ENCODE measurements at places on chromosomes 7 and 10.

GRCh38 chr7:111063166-111063565 is 27.8 kb upstream of the LRRN3 start:
- DNase-seq: no peak

DNA sequence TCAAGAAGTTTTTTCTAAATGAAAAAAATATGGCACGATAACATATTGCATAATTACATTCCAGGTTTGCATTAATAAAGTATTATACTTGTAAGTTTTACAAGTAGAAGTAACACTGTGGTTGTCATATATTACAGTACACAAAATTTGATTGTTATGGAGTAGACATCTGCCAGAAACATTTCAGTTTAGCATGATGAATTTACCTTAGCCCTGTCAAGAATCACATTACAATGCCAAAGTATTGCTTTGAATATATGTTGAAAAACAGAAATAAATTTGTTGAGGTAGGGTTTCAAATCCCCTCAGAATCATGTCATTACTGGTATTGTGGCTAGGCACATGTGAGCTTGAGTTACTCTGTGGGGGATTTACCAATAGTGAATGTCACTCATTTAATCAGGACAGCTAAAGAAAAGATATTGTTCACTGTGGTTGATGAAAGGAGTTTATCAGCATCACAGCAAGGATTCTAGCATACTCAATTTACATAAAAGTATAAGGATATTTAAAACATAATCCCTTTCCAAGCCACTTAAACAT is 112.1 kb downstream of the MDFIC start:
- no peak for DNase-seq

DNA sequence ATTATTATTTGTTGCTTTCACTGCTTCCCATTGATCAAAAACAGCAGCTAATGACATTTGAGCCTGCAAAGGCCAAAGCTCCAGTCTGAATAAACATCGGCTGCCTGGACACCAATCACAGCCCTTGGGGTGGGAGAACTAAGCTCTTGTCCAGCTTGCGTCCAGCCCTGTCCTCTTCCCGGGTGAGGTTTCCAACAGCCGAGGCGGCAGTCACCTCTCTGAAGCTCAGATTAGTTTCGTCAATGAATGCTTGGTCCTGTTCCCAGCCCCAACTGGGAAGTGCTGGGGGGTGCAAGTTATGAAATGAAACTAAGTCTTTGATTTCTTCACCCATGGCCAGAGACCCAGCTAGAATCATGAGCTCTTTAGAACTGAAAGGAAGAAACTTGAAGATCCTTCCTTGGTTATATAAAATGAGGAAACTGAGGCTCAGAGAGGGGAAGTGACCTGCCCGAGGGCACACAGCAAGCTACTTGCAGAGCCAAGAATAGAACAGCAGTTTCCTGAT is 114.0 kb upstream of the TCF7L2 start:
- DNase-seq: peak; percentile 78

DNA sequence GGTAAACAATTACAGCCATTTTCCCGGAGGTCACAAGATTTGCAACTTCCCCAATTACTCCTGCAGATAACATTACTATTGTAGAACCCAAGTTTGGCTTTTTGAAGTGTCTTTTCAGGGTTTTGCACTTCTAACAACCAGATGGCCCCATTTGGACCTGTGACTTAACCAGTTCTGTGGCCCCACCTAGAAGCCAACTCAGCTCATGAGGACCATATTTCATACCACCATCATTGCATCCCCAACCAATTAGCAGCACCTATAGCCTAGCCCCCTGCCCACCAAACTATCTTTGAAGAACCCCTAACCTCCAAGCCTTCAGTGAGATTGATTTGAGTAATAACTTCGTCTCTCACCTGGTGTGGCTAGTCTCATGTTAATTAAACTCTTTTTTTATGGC is 51.3 kb upstream of the WDR11 start:
- DNase-seq: no peak

- no peak for DNase-seq
Observed at GRCh38 chr10:25059990-25060389, 43.6 kb downstream of the THNSL1 start.

- no peak for DNase-seq
Observed at GRCh38 chr7:30705596-30705995, 23.3 kb upstream of the CRHR2 start.

DNA sequence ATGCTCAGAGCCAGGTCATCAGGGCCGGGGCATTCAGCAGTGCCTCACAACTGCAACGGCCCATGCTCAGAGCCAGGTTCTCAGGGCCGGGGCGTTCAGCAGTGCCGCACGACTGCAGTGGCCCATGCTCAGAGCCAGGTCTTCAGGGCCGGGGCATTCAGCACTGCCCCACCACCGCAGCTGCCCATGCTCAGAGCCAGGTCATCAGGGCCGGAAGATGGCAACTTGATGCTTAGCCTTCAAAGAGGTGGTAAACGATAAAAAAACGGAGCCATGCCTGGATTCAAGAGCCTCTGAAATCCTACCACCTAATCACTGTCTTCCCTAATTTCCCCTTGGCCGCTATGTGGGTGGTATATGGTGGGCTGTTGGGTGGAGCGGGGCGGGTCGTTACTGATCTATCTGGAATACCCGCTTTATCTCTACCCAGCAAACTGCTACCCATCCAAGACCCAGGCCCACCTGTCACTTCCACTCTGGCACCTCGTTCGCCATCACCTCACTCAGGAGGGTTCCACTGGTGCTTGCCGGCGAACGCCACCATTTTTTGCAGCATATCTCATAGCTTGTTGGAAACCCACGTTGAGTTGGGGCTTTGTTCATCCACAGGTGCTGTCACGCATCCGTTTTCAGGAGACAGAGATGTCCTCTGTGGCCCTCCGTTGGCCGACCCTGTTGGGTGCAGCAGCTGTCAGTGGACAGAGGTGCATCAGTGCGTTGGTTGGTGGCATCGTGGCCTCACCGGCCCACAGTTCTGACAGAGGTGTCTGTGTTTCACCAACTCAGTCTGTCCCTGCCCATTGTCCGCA is 221.1 kb downstream of the EBF3 start:
- peak; percentile 28 for DNase-seq

DNA sequence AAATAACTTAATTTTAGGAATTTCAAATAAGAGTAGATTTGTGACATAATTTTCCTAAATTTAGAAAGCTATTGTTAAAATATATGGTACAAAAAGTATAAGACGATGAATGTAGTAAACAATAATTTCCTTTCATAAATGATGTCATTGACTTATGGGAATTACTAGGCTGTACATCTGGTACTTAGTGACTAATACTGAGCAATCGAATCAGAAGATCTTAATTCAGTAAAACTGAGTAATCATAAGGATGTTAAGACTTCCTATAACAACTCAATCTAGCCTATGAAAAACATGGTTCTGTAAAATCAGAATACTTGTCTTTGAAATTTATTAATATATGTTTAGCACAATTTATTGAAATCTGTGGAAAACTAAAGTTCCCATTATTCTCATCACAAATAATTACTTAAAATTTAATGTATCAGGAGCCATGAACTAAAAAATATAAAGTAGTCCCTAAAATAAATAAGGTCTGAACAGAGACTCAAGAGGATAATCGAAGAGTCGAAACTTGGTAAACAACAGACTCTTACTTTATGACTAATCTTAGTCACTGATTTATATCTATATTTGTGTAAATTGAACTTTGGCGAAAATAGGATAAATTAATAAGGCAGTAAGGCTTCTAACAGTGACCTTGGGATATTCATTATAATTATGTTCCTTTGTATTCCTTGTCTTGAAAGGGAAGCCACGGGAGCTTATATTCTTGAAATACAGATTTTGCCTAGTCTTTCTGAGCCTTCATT is 142.1 kb downstream of the HGF start:
- DNase-seq: no peak

GRCh38 chr10:11794566-11794965 is 28.6 kb upstream of the PROSER2 start:
- DNase-seq: no peak

DNA sequence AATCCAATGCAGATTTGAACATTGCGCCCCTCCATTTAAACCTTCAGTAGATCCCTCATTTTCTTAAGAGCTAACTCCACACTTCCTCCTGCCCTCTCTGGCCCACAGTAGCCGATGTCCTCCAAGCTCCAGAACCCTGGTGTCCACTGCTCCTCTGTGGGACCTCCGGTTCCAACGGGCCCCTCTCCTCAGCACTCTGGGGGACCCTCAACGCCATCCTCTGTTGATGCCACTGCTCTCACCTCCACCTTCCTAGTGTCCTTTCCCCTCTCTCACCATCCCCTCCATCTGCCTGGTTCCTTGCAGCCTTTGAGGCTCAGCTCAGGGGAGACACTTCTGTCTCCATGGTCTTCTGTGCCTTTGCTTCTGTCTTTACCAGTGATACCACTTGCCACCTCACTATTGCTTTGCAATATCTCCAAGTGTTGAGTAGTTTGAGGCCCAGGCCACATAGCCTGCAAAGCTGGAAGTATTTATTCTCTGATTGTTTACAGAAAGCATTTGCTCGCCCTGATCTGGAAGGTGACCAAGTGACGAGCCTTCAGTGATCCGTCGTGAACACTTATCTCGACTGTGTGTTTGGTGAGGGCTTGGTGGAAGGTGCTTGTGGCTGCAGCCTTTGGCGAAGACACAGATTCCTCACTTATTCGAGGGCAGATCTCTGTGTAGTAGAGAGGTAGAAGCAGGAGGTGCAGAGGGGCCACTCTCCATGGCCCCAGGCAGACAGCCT is 104.8 kb upstream of the SHH start:
- no peak for DNase-seq

GRCh38 chr7:155603205-155603857 is 41.1 kb upstream of the RBM33 start:
- DNase-seq: no peak

- DNase-seq: no peak
Observed at GRCh38 chr7:158966780-158967390, 110.5 kb downstream of the DYNC2I1 start.

DNA sequence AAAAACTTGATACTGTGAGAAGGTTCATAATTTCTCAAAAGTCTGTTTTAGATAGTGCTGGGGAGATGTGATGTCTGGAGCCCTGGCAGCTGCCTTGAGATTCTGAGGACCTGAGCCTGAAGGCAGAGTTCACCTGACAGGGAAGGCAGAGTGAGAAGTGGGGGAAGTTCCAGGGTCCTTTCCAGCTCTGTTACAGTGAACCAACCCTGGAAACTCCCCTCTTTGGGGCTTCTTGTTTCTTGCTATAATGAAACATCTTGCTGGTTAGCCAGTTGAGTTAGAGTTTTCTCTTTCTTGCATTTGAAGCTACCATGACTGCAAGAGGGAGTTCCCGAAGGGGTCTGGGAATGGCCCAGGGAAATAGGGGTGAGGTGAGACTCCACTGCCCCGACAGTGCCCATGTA is 158.9 kb upstream of the TNRC18 start:
- no peak for DNase-seq

DNA sequence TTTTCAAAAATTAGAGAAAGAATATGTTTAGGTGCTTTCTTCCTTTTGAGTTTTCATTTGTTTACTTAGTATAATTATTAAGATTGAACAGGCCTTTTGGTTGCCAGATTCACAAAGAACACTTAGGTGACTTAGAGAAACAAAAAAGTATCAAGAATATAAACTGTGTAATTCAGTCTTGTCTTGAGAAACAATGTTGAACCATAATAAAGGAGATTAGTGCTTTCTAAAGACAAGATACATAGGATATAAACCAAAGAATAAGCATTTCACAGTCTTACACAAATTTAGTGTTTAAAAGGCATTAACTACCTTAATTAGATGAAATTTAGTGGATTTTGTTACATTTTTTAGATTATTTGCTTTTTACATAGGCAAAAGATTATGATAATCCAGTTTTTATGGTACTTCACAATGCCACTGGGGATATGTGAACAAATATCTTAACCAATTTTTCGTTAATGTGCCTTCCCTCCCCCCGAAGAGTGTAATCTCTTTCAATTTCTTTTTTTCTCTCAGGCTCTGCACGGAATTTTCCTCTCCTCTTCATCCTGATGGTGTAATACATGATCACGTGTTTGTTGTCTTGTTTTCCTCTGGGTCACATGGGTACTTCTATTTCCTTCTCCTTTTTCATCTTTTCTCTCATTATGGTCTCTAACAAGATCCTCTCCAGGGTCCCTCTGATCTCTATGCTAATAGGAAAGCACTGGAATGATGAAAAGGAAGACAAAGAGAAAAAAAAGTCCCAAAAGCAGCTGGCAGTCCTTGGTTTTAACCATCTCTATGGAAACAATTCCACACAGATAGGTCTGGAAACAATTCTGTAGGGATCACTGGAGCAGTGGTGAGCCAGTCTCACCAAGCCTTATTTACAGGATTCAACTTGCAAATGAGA is 3.7 kb upstream of the HNRNPH3 start:
- no peak for DNase-seq

DNA sequence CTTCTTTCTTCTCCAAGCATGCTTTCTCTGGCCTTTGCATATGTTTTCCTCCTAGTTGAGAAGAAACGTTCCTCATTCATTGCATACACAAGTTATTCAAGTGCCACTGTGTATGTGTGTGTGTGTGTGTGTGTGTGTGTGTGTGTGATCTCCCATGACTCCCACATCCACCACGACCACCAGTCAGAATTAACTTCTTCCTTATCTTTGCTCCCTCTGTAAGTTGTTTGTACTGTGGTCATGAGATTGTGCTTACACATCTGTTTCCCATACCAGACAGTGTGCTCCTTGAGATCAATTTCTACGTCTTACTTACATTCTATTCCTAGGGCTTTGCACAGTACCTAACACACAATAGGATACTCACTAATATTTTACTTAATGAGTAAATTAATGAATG is 22.4 kb upstream of the FAM13C start:
- DNase-seq: no peak

DNA sequence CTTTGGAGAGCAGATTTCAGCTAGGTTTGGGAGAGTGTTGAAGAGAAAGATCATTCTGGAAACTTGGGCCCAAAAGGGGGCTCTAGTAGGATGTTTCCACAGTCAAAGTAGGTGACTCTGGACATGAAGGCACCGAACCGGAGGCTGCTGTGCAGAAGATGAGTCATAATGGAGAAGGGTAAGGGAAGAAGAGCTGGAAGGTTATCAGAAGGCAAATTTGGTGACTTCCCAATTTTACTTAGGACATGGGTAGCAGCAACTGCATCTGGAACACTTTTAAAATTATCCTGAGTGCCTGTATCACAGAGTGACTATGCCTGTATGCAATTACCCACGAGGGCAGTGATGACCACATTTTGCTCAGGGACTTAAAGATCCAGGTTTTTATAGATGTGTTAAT is 38.8 kb downstream of the PIK3AP1 start:
- no peak for DNase-seq

GRCh38 chr7:112596260-112596659 is 115.5 kb downstream of the LSMEM1 start:
- no peak for DNase-seq

DNA sequence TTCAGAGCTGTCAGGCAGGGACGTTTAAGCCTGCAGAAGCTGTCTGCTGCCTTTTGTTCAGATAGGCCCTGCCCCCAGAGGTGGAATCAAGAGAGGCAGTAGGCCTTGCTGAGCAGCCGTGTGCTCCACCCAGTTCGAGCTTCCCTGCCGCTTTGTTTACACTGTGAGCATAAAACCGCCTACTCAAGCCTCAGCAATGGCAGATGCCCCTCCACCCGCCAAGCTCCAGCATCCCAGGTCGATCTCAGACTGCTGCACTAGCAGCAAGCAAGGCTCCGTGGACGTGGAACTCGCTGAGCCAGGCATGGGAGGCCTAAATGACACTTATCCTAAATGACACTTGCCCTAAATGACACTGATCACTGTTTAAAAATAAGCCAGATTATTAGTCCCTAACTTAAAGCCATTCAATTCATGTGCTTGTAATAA is 6.8 kb upstream of the ASB15 start:
- no peak for DNase-seq

- no peak for DNase-seq
Observed at GRCh38 chr7:127904670-127904985, 126.6 kb downstream of the LRRC4 start.
